Dermis microvascular lymphatic vessel endothelial cell (primary cell): ENCODE measurements at places on chromosomes 7 and 10. TPM values are rescaled to one million over a fixed set of nuclear protein-coding genes. Genes with fewer than 3 reads are reported as not detected.

DNA sequence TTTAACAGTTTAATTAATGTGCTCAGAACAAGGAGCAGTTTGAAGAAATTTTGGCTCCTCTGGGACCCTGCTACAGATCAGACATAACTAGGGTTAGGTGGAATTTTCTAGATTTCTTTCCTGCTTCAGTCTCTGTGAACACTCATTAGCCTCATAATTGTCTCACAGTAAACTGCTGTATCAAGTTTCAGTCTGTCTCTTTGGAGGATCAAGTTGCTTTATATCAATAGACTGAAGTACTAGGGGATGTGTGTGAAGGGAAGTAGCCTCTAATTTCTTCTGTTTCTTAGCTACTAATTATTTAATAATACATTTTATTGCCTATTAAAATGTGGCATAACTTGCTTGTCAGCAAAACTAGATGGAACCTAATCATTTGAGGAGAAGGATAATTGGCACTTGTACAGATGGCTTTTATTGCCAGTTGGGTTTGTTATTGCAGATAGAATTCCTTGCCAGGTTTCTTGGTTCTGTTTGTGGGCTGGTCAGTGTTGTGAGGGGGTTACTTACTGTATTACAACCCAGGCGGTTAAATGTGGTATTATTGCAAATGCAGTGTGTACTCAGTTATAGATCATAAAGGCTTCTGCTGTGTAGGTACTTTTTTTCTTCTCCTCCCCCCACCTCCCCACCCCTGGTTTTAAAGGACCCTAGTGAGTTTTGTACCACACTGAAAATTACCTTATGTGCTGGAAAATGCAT is 758.0 kb downstream of the AUTS2 start:
- no peak for DNase-seq

THSD7A gene
- total RNA-seq: 15.8 and 24.9 TPM in 2 replicates

MRLN gene
- total RNA-seq: not detected in 2 replicates

DNA sequence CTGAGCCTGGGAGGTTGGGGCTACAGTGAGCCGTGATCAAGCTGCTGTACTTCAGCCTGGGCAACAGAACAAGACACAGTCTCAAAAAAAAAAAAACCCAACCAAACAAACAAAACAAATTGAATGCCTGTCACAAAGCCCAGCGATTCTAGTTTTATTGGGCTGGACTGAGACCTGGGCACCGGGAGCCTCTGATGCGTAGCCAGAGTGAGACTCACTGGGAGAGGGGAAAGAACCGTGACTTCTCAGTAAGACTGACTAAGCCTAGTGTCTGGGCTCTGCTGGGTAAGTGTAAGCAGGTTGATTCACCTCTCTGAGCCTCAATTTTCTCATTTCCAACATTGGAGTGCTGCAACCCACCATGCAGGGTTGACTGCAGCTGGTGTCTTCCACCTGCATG is 10.1 kb upstream of the LEP start:
- DNase-seq: no peak

GRCh38 chr7:83738291-83738835 is 89.4 kb upstream of the SEMA3E start:
- DNase-seq: no peak

RAB19 gene
- total RNA-seq: 0.26 TPM in 1 of 2 replicates, not detected in the other

GRCh38 chr7:69687739-69688433 is 89.6 kb downstream of the AUTS2 start:
- no peak for DNase-seq

DNA sequence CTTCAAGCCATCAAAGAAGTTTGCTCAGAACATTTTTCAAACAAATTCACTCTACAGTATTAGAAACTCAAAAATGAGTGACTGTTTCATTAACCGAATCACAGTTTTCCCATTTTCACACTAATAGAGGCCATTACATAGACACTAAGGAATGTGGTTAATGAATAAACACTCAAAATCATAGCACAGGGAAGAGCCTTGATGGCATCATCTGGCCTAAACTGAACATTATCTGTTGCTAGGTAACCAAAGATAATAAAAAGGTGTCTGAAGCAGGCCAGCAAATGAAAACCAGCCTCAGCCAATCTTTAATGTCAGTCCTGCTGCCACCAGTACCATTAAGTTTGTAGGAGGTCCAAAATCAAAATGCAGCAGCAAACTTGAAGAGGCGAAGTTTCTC is 492.4 kb upstream of the STEAP1 start:
- DNase-seq: no peak
